ENCODE measurements at places on chromosomes 11 and 22. TPM values are rescaled to one million over a fixed set of nuclear protein-coding genes. Genes with fewer than 3 reads are reported as not detected.

Gene OSM
- total RNA-seq = 46.0 TPM

DNA sequence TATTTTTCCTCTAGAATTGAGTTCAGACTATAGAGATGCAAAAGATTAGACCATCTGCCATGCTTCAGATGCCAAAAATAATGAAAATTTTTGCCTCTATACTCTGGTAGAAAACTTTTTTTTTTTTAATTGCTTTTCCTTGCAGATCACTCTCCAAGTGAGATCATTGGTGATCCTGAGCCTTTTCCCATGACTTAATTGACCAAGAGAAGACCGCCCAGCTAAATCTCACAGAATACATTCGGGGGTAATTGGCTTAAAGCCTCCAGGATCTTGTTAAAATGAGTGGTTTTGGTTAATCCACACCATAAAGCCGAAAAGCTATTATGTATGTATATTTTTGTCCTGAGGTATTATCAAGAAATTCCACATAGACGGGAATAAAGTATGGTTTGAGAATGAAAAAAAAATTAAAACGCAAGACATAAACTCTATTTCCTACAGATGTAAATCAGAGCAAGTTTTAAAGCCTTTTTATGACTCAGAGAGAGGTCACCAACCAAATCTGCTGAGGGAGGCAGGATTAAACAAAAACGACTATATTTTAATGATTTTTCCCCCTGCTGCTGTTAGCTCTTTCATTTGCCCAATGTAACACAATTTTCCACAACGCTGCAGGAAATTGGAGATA is 64.0 kb downstream of the PARVA start:
- no peak for DNase-seq
- H3K4me3 ChIP-seq = no peak overlapping the region
- H3K36me3 ChIP-seq = no peaks in the 10 kb centered on the region
- no peaks in the 10 kb centered on the region for H3K27me3 ChIP-seq
- H3K4me1 ChIP-seq = no peaks in the 10 kb centered on the region

GRCh38 chr11:60797846-60798630 is 12.9 kb downstream of the MS4A10 start:
- DNase-seq = no peak
- no peak overlapping the region for H3K27ac ChIP-seq
- H3K36me3 ChIP-seq = no peaks in the 10 kb centered on the region
- H3K4me1 ChIP-seq = no peaks in the 10 kb centered on the region
- H3K4me3 ChIP-seq = no peak overlapping the region

GRCh38 chr11:113952588-113952987 is 22.3 kb upstream of the HTR3A start:
- H3K27me3 ChIP-seq = no peaks in the 10 kb centered on the region
- no peak for DNase-seq
- H3K36me3 ChIP-seq = no peaks in the 10 kb centered on the region
- no peak overlapping the region for H3K27ac ChIP-seq
- no peaks in the 10 kb centered on the region for H3K4me1 ChIP-seq

Gene TRIM48
- not detected for total RNA-seq

GRCh38 chr11:106601684-106602297 is 416.5 kb downstream of the GUCY1A2 start:
- no peak overlapping the region for H3K4me3 ChIP-seq
- no peak for DNase-seq
- no peaks in the 10 kb centered on the region for H3K36me3 ChIP-seq
- H3K27me3 ChIP-seq = no peaks in the 10 kb centered on the region
- H3K4me1 ChIP-seq = no peaks in the 10 kb centered on the region
- H3K27ac ChIP-seq = no peak overlapping the region

DNA sequence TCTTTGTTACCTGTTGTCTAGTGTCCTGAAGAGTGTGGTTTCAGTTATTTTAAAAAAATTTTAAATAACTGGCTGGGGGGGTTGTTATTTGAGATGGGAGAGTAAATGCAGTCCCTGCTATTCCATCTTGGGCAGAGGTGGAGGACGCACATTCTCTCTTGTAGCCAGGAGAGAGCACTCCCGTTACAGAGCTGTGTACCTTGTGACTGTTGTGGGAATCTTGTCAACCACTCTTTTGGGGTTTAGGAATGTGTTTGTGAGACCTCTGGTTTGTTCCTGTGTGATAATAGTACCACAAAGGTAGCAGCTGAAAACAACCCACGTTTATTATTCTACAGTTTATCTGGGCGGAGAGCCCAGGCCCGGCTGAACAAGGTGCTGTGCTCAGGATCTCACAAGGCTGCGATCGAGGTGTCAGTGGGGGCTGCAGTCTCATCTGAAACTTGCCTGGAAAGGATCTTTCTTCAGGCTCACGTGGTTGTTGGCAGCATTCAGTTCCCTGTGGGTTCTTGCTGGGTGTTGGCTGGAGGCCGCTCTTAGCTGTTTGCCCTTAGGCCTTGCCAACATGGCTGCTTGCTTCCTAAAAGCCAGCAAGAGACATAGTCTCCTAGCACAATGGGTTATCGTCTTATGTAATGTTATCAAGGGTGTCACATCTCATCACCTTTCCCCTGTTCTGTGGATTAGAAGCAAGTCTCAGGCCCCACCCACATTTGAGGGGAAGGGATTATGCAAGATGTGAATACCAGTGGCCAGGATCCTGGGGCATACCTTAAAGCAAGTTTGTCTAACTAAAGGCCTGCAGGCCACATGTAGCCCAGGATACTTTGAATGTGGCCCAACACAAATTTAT is 20.6 kb downstream of the IGHMBP2 start:
- H3K36me3 ChIP-seq = peaks cover 95% of the 10 kb centered on the region
- no peaks in the 10 kb centered on the region for H3K27me3 ChIP-seq
- no peaks in the 10 kb centered on the region for H3K4me1 ChIP-seq
- H3K4me3 ChIP-seq = no peak overlapping the region
- no peak overlapping the region for H3K27ac ChIP-seq
- no peak for DNase-seq

GRCh38 chr22:36578619-36579018 is 49.7 kb upstream of the EIF3D start:
- H3K36me3 ChIP-seq = no peaks in the 10 kb centered on the region
- no peaks in the 10 kb centered on the region for H3K27me3 ChIP-seq
- no peak overlapping the region for H3K27ac ChIP-seq
- no peak overlapping the region for H3K4me3 ChIP-seq
- DNase-seq = no peak
- H3K4me1 ChIP-seq = no peaks in the 10 kb centered on the region

GRCh38 chr11:16572945-16573344 is 165.5 kb upstream of the C11orf58 start:
- H3K4me3 ChIP-seq = no peak overlapping the region
- no peaks in the 10 kb centered on the region for H3K27me3 ChIP-seq
- no peaks in the 10 kb centered on the region for H3K4me1 ChIP-seq
- H3K27ac ChIP-seq = no peak overlapping the region

Gene KCNE3
- total RNA-seq = 0.30 TPM

- H3K36me3 ChIP-seq = peaks cover 40% of the 10 kb centered on the region
- DNase-seq = no peak
- H3K27me3 ChIP-seq = no peaks in the 10 kb centered on the region
- peaks cover 9% of the 10 kb centered on the region for H3K4me1 ChIP-seq
- no peak overlapping the region for H3K27ac ChIP-seq
Measured at GRCh38 chr11:93719310-93719709, 22.0 kb downstream of the TAF1D start.

DNA sequence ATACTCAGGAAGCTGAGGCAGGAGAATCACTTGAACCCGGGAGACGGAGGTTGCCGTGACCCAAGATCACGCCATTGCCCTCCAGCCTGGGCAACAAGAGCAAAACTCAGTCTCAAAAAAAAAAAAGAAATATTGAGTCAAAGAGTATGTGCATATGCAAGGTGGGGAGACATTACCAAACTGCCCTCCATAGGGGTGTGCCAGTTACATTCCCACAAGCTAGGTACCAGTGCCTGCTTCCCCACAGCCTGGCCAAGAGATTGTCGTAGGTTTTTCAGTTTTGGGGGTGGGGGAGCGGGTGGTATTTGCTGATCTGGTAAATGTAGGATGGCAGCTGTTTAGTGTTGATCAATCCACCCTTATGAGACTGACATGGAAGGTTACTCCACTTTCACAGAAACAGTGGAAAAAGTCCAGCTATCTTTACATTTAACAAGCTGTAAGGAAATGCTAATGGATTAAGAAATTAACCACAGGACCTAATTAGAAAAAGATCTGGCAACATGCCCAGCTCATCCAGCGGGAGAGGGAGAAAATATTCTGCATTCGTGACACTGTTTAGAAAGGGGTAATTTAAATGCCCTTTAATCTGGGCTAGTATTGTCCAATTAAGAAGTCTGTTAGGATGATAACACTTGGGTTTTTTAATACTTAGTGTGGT is 89.4 kb downstream of the PACS1 start:
- no peak overlapping the region for H3K27ac ChIP-seq
- H3K36me3 ChIP-seq = no peaks in the 10 kb centered on the region
- peaks cover 8% of the 10 kb centered on the region for H3K4me1 ChIP-seq
- DNase-seq = no peak

Gene DKK3
- 1.4 TPM for total RNA-seq

DNA sequence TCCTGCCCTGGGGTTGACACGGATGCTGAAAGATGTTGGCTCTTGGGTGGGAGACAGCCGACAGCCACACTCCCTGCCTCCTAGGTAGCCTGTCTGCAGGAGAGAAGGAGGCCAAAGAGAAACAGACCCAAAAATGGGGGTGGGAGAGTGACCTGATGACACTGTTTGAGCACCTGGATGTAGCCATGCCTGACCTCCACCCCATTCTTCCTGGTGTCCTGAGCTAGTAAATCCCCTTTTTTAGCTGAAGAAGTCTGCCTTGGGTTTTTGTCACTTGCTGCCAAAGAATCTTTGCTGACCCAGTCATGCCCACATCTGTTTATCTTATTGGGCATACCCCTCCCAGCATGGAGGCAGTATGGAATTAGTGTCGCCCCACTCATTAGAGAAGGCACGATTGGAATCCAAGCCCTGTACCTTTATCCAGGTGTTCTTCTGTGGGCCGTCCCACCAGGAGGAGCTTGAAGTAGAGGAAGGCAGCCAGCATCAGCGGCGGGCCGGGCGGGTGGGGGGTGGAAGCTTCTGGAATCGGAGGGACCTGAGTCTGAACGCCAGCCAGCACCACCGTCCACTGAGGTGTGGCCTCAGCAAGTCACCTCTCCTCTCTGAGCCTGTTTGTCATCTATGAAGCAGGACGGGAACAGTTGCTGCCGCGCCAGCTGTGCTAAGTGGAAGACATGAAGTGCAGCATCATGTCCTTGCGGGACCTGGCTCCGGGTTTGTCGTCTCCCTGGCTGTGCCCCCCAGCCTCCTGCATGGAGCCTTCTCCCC is 37.8 kb downstream of the IGHMBP2 start:
- H3K36me3 ChIP-seq = peaks cover 44% of the 10 kb centered on the region
- H3K27ac ChIP-seq = no peak overlapping the region
- H3K4me3 ChIP-seq = no peak overlapping the region
- no peaks in the 10 kb centered on the region for H3K27me3 ChIP-seq
- no peaks in the 10 kb centered on the region for H3K4me1 ChIP-seq
- no peak for DNase-seq

DNA sequence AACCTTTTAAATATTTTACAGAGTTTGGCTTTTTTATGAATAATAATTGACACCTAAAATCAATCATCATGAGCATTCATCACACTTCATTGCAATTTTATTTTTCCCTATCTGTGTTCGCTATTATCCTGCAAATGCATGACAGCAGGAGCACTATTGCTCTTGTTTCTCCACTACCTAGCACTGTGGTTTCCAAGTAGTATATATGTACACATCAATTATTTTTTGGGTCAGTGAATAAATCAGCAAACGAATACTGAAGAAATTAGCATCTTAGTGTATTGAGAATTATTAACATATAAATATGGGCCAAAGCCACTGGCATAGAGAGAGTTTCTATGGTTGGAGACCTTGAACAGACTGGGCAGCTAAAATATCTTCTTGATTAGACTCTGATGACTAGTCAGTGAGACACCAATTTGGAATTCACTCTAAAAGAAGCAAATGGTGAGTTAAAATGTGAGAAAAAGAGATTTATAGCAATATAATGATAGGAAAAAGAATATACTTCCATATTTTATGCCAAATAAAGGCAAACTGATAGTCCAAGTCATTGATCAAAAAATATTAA is 731.1 kb upstream of the LUZP2 start:
- no peak overlapping the region for H3K4me3 ChIP-seq
- H3K36me3 ChIP-seq = no peaks in the 10 kb centered on the region
- DNase-seq = no peak
- H3K27ac ChIP-seq = no peak overlapping the region
- no peaks in the 10 kb centered on the region for H3K27me3 ChIP-seq
- H3K4me1 ChIP-seq = no peaks in the 10 kb centered on the region

- no peaks in the 10 kb centered on the region for H3K27me3 ChIP-seq
- H3K4me3 ChIP-seq = no peak overlapping the region
- no peak for DNase-seq
- H3K36me3 ChIP-seq = no peaks in the 10 kb centered on the region
- no peak overlapping the region for H3K27ac ChIP-seq
- no peaks in the 10 kb centered on the region for H3K4me1 ChIP-seq
Measured at GRCh38 chr11:17514476-17514875, 29.7 kb downstream of the USH1C start.

- H3K36me3 ChIP-seq = no peaks in the 10 kb centered on the region
- no peaks in the 10 kb centered on the region for H3K27me3 ChIP-seq
- no peak overlapping the region for H3K27ac ChIP-seq
- H3K4me1 ChIP-seq = peaks cover 11% of the 10 kb centered on the region
- DNase-seq = peak; percentile 36
- no peak overlapping the region for H3K4me3 ChIP-seq
Measured at GRCh38 chr11:59247531-59248227, 35.0 kb upstream of the MPEG1 start.

GRCh38 chr11:16133867-16134266 is 222.5 kb downstream of the SOX6 start:
- H3K36me3 ChIP-seq = no peaks in the 10 kb centered on the region
- no peaks in the 10 kb centered on the region for H3K27me3 ChIP-seq
- DNase-seq = no peak
- H3K4me3 ChIP-seq = no peak overlapping the region

DNA sequence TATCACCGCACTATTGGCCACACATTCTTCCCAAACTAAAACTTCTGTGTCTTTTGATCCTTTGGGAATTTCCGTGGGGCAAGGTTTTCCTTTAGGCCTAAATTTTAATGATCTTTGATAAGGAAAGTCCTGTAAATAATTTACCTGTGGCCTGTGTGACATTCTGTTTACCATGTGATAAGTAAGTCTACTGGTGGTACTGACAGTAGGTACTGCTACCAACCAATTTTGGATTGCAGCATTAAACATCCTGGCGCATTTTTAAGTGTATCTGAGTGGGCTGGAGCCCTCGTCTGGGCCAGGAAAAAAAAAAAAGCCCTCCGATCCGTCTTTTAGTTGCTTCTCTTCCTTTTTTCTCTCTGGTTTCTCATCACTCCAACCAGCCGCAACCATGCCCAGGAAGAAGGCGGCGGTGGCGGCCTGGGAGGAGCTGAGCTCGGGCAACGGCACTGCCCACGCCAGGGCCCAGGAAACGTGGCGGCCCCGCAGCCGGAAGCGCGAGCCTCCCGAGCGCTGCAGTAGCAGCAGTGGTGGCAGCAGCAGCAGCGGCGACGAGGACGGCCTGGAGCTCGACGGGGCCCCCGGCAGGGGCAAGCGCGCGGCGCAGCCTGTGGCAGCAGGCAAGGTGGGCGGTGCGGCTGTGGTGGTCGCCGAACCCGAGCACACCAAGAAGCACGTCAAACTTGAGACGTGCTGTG is 33.6 kb downstream of the ASRGL1 start:
- H3K36me3 ChIP-seq = no peaks in the 10 kb centered on the region
- H3K4me1 ChIP-seq = no peaks in the 10 kb centered on the region
- no peaks in the 10 kb centered on the region for H3K27me3 ChIP-seq
- H3K4me3 ChIP-seq = no peak overlapping the region
- peak; percentile 39 for DNase-seq

Gene KRTAP5-11
- total RNA-seq = not detected

Gene KRTAP5-1
- not detected for total RNA-seq

GRCh38 chr22:31585161-31585859 is 76.7 kb downstream of the PISD start:
- DNase-seq = no peak
- no peaks in the 10 kb centered on the region for H3K27me3 ChIP-seq
- H3K27ac ChIP-seq = peak overlapping the region; percentile 49
- no peak overlapping the region for H3K4me3 ChIP-seq
- H3K36me3 ChIP-seq = peaks cover 62% of the 10 kb centered on the region
- peaks cover 35% of the 10 kb centered on the region for H3K4me1 ChIP-seq
